ENCODE measurements at places on chromosomes 3 and 15.

GRCh38 chr15:37907136-37907535, 27.3 kb upstream of the TMCO5A start:
- DNase-seq = no peak

DNA sequence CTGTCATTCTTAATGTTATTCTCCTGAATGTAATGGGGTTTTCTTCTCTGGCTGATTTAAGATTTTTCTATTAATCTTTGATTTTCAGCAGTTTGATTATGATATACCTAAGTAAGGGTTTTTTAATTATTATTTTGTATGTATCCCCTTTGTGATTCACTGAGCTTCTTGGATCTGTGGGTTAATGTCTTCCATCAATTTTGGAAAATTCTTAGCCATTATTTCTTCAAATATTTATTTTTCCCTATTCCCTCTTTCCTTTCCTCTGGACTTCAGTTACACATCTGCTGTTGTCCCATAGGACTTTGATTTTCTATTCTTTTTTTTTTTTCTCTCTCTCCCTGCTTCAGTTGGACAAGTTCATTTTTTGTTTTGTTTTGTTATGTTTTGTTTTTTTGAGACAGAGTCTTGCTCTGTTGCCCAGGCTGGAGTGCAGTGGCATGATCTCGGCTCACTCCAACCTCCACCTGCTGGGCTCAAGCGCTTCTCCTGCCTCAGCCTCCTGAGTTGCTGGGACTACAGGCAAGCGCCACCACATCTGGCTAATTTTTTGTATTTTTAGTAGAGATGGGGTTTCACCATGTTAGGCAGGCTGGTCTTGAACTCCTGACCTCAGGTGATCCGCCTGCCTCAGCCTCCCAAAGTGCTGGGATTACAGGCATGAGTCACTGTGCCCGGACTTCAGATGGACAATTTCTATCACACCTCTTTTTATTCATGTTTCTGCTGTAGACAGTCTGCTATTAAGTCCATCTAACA, 40.6 kb downstream of the XYLB start:
- DNase-seq = no peak

- DNase-seq = peak; percentile 34
Measured at GRCh38 chr15:56491110-56491722, 26.3 kb upstream of the MNS1 start.

GRCh38 chr3:70742081-70742480, 429.6 kb upstream of the MDFIC2 start:
- DNase-seq = no peak

- DNase-seq = no peak
Measured at GRCh38 chr3:6504347-6504746, 356.6 kb upstream of the GRM7 start.

DNA sequence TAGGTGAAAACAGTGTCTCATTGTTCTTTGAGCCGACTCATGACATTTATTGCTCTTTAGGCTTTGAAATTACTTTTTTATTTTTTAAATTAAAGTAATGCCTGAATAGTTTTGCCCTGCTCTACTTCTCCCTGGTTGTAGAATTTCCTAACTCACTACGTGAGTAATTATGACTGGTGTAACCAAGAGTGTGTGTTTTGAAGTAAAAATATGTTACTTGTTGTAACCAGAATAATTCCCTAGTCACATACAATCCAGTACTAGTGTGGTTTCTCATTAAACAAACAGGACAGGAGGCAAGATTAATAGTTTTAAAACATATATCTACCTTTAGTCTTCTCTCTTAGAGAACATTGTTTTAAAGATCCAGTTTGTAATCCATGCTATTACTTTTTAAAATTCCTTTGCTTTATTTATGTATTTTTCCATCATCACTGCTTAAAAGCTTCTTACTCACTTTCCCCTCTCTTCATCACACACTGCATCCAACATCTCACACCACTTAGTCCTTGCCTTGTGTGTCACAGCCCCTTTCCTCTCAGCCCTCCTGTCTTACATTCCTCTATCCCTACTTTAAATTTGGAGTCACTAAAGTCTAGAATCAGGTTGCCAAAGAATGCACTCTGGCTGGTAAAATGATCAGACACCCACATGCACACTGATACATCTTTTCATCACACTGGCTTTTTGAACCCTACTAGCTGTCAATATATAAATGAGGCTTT, 219.7 kb downstream of the WNT5A start:
- DNase-seq = no peak

DNA sequence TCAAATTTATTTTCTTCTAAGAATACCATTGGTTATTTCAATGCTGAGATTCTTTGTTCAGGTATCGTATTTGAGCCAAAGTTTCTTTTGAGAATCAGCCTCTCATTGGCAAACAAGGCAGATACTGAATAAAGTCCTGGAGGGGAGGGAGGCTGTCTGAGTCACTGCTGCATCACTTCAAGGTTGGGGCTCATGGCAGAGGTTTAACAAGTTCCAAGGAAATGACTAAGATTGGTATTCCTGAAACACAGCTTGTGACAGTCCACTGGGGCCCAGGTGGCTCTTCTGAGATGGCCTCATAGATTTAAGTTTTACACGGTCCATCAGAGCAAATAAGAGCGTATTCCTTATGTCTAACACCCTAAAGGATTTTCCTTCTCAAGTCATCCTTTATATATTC, 213.8 kb upstream of the STAC start:
- no peak for DNase-seq

- no peak for DNase-seq
Measured at GRCh38 chr3:167886690-167887089, 151.2 kb downstream of the SERPINI1 start.

DNA sequence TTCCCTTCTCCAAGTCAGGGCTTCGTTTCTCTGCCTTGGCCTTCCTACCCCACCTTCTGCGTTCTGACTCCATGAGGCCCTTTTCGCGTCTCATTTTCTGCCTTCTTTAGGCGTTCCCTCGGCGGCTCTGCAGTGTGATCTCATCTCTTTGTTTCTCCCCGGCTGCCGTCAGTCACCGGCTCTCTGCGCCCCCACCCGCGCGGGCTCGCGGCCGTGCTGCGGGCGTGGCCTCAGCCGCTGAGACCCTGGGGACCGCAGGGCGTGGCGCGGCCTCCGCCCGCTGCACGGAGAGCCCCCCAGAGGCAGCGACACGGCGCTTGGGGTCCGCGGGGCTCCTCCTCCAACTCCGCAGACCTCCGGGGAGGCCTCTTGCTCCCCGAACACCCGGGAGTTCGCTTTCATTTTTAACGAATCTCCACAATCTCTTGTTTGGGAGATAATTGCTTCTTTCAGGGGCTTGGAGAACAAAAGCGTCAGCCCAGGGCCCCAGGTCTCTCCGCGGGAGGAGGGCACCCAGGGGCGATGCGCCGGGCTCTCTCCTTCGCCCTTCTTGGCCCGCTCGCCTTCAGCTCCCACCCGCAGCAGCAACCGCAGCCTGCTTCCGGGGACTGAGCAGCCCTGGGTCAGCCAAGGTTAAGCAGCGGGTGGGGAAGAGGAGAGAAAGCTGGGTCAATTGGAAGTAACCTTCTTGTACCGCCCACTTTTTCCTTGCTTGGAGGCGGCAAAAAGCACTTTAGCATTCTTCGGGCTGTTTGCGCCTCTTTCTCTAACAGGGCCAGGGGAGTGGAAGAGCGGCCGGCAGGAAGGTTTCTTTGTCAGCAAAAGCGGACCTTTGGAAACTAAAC, 35.2 kb downstream of the GAP43 start:
- peak; percentile 58 for DNase-seq

DNA sequence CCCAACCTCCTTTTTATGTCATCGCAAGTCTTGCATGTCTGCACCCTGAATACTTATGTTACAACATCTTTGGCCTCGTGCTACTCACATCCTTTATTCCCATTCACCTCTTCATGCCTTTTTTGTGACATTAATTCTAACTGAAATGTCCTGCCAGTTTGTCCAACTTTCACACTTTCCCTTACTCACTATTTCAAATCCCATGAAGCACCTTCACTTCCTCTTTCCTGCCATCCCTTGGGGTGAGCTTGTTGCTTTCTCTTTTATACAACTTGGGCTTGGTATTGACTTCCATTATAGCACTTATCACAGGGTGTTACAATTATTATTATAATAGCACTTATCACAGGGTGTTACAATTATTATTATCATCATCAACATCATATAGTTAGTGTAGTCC, 496.3 kb downstream of the NLGN1 start:
- no peak for DNase-seq

- DNase-seq = no peak
Measured at GRCh38 chr3:127370906-127371305, 83.1 kb upstream of the PRR20G start.

DNA sequence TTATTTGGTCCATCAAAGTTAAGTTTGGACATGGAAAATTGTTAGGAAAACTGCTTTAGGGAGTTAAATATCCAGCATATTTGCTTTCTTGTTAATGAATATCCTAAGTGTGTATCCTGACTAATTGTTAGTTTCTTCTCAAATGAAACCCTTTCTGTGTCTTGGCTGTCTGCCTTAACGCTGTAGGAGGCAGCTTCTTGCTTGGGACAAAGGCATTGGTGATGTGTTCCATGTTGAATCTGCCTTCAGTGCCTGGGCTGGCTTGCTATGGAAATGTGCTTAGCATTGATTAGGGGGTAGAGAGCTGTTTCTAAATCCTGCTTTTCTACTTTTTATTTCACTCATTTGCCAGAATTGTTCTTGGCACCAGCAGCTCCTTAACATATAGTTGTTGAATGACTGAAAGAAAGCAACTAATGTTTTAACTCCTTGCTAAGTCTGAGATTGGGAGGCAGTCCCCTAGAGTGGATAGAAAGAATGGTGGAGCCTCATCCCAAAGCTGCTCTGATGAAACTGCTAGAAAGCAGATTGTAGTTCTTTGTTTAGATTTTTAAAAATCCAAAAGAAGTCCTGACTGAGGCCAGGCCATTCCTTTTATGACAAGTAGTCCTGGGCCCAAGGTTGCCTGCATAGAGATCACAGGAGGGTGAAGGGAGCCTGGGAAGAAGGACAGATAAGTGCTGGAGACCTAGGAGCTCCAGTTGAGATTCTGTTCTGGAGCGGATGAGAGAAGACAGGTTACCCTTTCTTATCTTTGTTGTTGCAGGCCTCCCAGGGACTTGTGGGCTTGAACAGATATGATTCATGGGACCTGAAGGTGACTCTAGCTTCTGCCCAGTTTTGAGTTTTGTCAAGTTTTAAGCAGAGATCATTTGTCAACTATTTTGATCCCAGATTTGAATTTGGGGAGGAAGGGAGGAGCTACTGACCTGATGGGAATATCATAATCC, 39.3 kb downstream of the OXNAD1 start:
- no peak for DNase-seq

GRCh38 chr15:68114356-68114755, 60.2 kb downstream of the PIAS1 start:
- no peak for DNase-seq

- no peak for DNase-seq
Measured at GRCh38 chr15:70867911-70868467, 14.0 kb upstream of the LARP6 start.

DNA sequence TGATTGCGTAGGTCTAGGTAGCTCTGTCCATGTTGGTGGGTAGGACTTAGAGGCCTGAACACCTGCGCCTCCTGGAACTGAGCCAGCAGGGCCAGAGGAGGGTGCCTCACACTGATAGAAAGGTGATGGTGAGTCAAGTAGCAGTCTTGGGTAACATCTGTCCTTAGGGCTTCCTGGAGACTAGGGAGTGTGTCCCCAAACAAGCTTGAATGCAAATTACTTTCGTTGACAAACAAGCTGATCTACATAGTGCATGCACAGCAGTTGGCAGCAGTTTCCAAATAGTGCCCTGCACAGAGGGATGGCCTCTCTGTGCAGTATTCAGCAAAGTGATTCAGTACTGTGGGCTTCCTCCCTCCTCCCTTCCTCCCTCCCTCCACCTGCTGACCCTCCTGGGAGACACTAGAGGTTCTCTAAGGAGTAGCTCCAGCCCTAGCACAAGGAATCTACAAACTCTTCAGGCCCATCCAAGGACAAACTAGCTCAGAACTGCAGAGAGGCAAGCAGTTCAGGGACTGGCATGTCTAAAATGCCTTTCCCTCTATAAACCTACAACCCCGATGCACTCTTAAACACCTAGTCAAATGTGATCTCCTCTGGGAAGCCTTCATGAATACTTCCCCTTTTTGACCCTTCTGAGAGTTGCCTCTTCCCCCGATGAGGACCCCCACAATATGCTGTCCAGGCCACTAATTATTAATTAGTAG, 61.0 kb downstream of the TLE3 start:
- DNase-seq = no peak

GRCh38 chr3:107756649-107757048, 233.9 kb downstream of the BBX start:
- DNase-seq = no peak

- DNase-seq = no peak
Measured at GRCh38 chr15:36903922-36904556, 196.3 kb downstream of the MEIS2 start.

DNA sequence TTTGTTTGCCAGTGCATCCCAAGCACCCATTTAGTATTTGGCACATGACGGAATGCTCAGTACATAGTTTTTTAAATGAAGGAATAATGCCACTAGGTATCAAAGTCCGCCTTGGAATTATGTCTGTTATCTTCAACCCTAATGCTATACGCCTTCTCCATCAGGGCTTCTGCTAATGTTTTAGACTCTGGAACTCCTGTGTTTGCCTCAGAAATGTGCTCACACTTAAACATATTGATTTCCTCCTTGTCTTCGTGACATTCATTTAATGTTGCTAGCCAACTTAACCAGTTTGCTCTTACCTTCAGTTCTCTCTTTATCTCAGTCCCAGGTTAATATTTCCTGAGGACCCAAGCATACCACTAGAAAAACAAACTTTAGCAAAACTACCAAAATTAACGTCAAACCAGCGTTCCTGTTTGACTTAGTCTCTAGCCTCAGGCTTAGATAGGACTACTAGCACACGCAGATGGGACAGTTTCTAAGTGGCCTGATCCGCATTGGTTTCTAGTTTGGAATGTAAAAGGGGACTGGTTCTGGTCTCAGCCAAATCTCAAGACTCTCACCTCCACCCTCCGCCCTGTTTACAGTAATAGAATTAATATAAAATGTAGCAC, 81.4 kb downstream of the IL1RAP start:
- no peak for DNase-seq

GRCh38 chr3:134143828-134144401, 106.7 kb downstream of the RYK start:
- DNase-seq = no peak

GRCh38 chr15:74235962-74236361, at the start of gene CCDC33:
Gene CCDC33 (plus strand): TSS chr15:74236326. CDS start chr15:74236720, 394 bp downstream.
- no peak for DNase-seq

DNA sequence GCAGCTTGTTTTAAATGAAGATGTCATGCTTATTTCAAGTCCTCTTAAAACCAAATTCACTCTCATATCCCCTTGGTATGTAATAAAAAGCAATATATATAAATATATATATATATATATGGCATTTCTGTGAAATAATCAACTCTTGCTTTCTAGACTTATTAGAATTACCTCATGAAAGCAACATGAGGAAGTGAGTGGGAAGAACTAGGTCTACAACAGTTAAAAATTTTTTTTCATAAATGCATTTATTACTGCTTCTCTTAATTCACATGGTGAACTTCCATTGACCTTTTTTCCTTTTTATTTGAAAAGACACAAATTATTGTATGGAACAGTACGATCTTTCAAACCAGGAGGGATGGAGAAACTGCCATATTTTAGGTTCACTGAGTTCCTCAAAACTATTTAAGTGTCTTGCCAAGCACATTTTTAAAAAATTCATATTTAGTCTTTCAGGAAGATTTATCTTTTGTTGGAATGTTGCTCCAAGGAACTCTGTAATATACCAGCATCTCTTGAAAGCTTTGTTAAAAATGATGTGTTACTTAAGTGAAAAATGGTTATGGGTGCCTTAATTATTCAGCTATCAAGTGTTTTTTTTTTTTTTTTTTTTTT, 185.2 kb downstream of the GHSR start:
- no peak for DNase-seq

GRCh38 chr3:138455801-138456716, 21.6 kb downstream of the ESYT3 start:
- DNase-seq = no peak
